Occipital lobe (tissue), 3 donors: ENCODE measurements at places on chromosomes 13 and 19.
A peak's percentile ranks its signal among the peaks of the same experiment; 100 is the strongest.

- no peak for DNase-seq
Measured at GRCh38 chr13:54124700-54125099, 1096.1 kb downstream of the OLFM4 start.

GRCh38 chr19:43425567-43426392, 11.1 kb downstream of the TEX101 start:
- DNase-seq = no peak

- no peak for DNase-seq
Measured at GRCh38 chr13:38908574-38908973, 82.1 kb downstream of the STOML3 start.

- DNase-seq = no peak
Measured at GRCh38 chr19:50722201-50723013, 757 bp upstream of the CLEC11A start.

DNA sequence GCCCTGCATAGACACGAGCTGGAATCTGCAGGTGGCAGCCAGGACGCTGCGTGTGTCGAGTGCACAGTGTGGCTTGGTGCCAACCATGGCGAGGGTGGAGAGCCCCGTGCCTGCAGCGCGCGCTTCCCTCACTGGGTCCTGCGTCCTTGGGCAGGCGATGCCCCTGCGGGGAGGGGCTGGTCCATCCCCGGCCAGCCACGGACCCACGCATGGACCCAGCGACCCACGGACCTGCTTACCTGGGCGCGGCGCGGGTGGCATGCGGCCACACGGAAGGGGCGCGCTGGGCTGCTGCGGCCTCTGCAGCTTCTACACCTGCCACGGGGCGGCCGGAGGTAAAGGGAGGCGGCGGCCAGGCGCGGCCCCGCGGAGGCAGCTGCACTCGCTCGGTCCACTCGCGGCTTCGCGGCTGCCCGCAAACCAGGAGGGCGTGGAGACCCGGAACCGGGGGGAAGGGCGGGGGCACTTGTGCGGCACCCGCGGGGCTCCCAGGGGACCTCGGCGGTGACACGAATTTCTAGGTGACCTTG, 569 bp upstream of the MCF2L start:
- DNase-seq = no peak

DNA sequence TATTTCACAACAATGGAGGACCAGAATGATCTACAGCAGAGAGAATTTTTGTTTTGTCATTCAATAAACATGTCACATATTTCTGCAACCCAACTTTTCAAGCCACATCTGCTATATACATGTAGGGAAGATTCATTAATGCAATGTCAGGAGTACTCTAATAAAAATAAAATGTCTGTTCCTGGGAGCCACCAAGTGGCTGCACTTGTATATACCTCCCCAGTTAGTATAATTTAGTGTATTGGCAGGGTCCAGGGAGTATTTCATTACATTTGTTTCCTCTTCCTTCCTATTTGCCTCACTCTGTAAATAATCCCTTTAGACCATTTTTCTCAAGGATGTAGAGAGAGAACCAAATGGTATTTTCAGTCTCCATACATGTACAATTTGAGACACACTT, 1169.0 kb downstream of the DIAPH3 start:
- DNase-seq = no peak

GRCh38 chr13:42924344-42924743, 67.7 kb downstream of the EPSTI1 start:
- DNase-seq = no peak

- no peak for DNase-seq
Measured at GRCh38 chr19:54905803-54906511, at the start of gene NCR1. NCR1 (plus strand) TSS chr19:54906148; CDS start chr19:54906188, 40 bp downstream.

GRCh38 chr13:33112766-33113165, 96.5 kb downstream of the KL start:
- DNase-seq = no peak

GRCh38 chr19:41376998-41377365, 649 bp downstream of the TMEM91 start:
- no peak for DNase-seq

GRCh38 chr19:54013866-54014265, 22.4 kb downstream of the CACNG6 start:
- no peak for DNase-seq

- peak; percentile 3 for DNase-seq
Measured at GRCh38 chr13:33775339-33776108, 42.4 kb upstream of the RFC3 start.

GRCh38 chr13:112885782-112886268, 83.2 kb upstream of the MCF2L start:
- no peak for DNase-seq

GRCh38 chr19:46303322-46303690, 6.5 kb downstream of the HIF3A start:
- DNase-seq = no peak

- no peak for DNase-seq
Measured at GRCh38 chr13:102003848-102004570, 397.8 kb downstream of the FGF14 start.

GRCh38 chr13:52737451-52737850, 2.2 kb downstream of the CNMD start:
- no peak for DNase-seq

GRCh38 chr19:30222428-30222873, 149.7 kb upstream of the ZNF536 start:
- no peak for DNase-seq

DNA sequence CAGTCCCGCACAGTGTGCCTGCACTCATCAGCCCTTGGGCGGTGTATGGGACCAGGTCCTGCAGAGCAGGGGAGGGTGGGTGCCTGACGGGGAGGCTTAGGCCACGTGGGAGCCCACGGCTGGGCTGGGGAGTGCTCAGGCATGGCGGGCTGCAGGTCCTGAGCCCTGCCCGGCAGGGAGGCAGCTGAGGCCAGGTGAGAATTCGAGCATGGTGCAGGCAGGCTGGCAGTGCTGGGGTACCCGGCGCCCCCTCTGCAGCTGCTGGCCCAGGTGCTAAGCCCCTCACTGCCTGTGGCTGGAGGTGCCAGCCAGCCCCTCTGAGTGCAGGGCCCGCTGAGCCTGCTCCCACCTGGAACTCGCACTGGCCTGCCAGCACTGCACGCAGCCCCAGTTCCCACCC, 630.9 kb upstream of the PCDH20 start:
- no peak for DNase-seq

DNA sequence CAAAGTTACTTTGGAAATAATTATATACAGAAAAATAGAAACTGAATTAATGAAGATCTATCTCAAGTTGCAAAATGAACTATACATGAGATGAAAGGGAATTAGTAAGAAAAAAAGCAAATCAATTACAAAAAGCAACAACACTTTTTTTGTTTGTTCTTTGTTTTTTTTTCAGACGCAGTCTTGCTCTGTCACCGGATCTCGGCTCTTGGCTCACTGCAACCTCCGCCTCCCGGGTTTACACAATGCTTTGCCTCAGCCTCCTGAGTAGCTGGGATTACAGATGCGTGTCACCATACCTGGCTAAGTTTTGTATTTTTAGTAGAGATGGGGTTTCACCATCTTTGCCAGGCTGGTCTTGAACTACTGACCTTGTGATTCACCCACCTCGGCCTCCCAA, 2.2 kb downstream of the ZNF415 start:
- DNase-seq = no peak

GRCh38 chr19:53944416-53944815, 18.3 kb upstream of the CACNG8 start:
- no peak for DNase-seq

- DNase-seq = no peak
Measured at GRCh38 chr13:39596176-39596575, 6.8 kb downstream of the LHFPL6 start.

DNA sequence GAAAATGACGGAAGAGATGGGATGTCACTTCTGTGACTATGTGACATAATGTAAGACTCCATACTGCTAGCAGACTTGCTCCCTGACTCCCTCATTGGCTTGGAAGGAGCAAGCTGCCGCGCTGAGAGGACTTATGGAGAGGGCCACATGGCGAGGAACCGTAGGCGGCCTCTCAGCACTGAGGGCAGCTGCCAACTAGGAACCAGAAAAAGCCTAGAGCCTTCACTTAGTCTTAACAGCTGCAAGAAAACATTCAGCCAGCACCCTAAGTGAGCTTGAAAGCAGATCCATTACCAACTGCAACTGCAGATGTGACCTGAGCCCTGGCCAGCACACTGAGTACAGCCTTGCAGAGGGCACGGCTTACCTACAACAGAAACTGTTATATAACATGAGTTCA, 33.9 kb downstream of the USP12 start:
- peak; percentile 46 for DNase-seq

DNA sequence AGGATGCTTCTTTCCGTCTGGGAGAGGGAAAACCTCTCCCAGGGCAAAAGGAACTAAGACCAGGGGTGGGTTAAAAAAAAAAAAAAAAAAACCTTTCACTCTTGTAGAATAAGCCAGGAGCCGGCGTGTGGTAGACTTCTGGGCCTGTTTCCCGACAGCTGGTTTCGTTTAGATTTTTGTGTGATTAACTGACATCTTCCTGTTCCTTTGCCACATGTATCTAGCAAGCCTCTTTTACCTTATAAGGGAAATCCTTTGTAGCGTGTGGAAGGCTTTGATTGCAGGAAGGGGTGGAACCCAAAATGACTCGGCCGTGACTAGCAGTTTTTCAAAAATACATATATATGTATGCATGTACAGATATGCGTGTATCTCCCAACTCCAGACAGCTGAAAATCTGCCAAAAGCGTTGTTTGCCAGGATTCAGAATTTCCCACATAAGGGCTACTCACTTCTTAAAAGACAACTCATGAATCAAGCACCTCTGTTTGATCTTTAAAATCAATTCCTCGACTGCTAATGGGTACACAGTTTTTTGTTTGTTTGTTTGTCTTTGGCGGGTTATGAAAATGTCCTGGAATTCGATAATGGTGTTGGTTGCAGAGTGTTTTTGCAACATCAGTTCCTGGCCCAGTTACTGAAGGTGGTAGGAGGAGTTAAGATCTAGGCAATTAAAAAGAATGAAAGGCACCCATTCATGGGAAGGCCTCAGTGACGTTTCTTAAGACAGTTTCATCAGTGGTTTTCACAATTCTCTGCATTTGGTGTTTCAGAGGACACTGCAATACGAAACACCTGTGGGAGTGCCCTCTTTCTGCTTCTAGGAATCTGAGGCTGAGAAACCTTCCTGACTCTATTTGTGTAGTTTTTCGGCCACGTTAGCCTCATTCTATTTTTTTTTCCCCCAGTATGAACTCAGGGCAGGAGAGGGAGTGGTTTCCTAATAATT, 2.7 kb downstream of the TPM4 start:
- DNase-seq = no peak

DNA sequence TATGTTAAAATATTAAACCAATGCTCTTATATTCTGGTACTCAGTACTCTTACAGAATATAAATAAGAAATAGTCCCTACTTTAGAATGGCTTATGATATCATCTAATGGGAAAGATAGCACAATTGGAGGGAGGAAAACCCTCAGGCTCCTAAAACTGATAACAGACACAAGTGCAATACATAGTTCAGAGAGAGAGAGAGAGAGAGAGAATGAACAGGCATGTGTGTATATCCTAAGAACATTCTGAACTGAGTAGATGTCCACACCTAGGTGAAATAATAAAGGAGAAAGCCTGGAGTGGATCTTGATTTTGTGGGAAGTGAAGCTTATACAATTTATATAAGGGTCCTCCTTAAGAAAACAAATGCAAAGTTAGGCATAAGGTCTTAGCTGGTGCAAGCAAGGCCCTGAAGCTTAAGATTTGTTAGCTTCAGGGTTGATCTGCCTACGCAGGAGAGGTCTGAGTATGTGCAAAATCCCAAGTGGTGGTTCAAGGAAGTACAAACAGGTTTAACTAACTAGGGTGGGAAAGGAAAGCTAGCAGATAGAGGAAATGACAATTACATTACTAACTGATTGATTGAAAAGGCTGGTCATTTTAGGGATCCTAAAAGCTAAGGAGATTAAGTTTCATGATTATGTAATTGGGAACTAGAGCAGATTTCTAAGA, 53.3 kb downstream of the SOX21 start:
- no peak for DNase-seq

DNA sequence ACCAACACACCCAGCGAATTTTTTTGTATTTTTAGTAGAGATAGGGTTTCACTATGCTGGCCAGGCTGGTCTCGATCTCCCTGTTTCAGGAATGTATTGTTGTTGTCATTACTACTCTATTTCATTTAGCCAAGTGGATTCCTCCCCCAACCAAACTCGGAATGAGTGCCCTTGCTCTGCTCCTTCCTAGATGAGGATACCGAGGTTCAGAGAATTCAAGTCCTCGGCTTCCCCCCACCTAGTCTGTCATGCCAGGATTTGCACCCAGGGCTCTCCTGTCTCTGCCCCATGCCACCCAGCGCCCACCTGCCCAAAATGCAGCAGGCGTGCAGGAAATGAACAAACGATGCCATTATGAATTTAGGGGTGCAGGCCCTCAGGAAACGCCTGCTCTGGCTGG, 3.5 kb upstream of the SPACA4 start:
- DNase-seq = no peak

- DNase-seq = peak; percentile 80
Measured at GRCh38 chr19:36032251-36033104, at the start of gene CLIP3. CLIP3 (minus strand) TSS chr19:36032873; CDS start chr19:36032357, 516 bp downstream.

DNA sequence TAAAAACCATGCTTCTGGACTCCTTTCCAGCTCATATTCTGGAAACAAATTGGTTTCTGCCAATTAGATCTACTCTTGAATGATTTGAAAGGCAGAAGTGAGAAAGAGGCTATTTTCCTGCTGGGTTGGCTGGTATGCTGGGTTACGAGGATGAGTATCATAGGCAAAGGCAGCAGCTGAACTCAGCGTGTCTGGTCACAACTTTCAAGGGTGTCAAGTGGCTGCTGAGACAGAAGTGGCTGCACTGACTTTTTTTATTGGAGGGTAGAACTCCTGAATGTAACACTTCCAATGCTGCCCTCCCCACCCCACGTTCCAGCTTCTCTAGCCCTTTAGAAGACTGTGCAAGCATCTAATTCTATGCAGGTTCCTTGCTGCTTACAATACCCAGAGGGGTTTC, 8.3 kb upstream of the DZIP1 start:
- no peak for DNase-seq

- DNase-seq = peak; percentile 20
Measured at GRCh38 chr19:44689290-44690130, 9.4 kb upstream of the CEACAM16 start.

DNA sequence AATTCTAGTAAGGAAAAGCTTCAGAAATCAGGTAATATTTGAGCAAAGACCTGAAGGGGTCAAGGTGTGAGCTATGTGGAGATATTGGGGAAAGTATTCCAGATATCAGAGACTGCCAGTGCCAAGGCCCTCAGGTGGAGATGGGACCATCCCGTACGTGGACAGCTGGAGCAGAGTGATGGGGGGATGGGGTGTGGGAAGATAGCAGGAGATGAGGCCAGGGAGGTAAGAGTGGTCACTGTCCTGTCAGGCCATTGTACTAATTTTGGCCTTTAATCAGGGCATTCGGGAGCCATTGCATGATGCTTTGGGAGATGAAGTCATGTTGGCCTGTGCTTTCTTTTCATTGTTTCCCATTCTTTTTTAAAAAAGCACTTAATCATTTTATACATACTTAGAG, 13.1 kb upstream of the GPR18 start:
- DNase-seq = no peak

DNA sequence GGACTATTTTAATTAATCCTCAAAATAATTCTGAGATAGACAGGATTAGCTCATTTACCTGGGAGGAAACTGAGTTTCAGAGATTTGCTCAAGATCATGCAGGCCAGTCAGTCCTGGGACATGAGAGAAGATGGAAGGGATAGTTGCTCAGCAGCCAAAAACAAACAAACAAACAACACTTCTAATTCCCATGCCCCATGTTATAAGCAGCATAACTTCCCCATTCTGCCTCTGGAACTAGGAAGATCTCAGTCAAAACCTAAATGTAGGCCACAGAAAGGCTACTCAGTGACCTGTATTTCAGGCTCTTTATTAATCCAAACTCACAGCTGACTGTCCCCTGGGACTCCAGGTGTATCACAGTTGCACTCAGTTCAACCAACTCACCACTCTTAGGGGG, 489.2 kb upstream of the NBEA start:
- no peak for DNase-seq
